ENCODE measurements at places on chromosomes 11 and 22.
A peak's percentile ranks its signal among the peaks of the same experiment; 100 is the strongest.

DNA sequence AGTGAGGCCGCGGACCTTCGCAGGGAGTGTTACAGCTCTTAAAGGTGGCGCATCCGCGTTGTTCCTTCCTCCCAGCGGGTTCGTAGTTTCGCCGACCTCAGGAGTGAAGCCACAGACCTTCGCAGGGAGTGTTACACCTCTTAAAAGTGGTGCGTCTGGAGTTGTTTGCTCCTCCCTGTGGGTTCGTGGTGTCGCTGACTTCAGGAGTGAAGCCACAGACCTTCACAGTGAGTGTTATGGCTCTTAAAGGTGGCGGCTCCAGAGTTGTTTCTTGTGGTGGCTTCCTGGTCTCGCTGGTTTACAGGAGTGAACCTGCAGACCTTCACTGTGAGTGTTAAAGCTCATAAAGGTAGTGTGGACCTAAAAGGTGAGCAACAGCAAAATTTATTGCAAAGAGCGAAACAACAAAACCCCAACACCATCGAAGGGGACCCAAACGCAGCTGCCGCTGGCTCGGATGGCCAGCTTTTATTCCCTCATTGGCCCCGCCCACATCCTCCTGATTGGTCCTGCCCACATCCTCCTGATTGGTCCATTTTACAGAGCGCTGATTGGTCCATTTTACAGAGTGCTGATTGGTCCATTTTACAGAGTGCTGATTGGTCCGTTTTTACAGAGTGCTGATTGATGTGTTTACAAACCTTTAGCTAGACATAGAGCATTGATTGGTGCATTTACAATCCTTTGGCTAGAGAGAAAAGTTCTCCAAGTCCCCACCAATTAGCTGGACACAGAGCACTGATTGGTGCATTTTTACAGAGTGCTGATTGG is 1.2 kb upstream of the TMEM45B start:
- peak; percentile 8 for DNase-seq

DNA sequence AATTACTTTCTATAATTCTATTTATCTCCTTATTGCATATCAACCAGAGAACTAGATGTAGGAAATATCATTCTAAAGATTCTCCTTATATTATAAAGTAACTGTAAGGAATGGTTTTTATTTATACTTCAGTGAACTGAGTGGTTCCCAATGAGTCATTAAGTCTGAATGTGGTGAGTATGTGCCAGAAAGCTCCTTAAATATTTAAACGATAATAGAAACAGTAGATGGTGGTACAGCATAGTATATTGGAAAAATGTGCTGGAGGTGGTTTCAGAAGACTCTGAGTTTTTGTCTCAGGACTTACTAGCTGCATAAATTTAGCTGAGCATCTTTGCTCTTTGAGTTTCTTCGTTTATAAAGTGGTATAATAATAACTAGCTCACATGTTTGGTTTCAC is 653.5 kb downstream of the FAM181B start:
- no peak for DNase-seq

DNA sequence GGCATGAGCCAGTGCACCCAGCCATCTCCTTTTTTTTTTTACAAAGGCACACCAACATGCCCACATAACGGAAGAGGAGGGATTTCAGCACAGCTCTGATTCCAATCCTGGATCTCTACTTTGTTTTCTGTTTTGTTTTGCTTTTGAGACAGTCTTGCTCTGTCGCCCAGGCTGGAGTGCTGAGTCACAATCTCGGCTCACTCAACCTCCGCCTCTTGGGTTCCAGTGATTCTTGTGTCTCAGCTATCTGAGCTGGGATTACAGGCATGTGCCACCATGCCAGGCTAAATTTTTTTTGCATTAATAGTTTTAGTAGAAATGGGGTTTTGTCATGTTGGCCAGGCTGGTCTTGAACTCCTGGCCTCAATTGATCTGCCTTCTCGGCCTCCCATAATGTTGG is 28.1 kb downstream of the VSTM5 start:
- no peak for DNase-seq

DNA sequence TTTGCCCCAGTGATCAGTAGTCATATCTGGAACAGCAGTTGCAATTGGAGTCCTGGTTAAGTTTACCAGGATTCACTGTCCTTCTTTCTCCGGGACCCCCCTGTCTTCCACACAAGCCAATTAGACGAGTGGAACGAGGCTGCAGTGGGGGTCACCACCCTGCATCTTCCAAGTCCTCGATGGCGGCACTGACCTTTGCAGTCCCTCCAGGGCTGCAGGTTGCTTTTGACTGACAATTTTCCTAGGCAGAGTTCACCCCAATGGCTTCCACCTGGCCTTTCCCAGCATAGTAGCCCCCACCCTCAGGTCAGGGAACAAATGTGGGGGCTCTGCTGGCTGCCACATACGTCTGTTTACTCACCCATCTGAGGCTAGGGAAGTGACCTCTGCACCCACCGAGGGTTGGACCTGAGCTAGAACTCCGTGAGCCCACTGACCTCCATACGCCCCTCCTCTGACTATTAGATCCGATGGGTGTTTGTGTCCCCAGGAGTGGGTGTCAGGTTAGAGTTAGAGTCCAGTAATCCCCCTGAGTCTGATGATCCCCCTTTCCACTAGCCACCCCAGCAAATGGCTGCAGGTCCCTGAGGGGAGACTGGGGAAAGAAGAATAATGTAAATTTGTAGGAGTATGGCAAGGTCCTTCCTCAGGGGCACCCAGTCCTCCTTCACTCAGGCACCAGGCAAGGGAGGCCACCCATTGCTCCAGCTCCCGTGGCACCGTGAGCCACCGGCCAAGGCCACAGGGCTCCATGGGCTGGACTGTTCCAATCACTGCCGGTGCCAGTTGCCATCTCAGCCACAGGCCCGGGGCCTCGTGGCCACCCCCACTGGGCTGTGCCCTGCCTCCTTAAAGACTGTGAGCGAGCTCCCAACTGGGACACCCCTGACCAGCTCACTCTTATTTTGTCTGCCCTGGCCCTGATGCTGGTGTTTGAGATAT is 5.5 kb downstream of the C11orf21 start:
- no peak for DNase-seq

- no peak for DNase-seq
These were observed 283.1 kb upstream of the CCDC90B start for GRCh38 chr11:83569134-83569805.

DNA sequence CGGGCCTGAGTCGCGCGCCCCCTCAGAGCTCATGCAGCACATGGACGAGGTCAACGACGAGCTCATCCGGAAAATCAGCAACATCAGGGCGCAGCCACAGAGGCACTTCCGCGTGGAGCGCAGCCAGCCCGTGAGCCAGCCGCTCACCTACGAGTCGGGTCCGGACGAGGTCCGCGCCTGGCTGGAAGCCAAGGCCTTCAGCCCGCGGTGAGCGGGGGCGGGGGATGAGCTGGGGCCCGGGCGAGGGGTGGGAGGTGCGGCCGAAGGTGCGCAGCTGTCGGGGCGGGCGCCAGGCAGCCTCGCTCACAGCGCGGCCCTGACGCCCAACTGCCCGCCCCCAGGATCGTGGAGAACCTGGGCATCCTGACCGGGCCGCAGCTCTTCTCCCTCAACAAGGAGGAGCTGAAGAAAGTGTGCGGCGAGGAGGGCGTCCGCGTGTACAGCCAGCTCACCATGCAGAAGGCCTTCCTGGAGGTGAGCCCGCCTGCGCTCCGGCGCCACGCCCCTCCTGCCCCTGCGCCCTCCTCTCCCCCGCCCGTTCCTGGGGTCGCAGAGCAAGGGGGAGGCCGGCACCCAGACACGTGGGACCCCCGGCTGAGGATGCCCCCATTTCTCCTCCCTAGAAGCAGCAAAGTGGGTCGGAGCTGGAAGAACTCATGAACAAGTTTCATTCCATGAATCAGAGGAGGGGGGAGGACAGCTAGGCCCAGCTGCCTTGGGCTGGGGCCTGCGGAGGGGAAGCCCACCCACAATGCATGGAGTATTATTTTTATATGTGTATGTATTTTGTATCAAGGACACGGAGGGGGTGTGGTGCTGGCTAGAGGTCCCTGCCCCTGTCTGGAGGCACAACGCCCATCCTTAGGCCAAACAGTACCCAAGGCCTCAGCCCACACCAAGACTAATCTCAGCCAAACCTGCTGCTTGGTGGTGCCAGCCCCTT is 20.5 kb downstream of the EPS8L2 start:
- DNase-seq: peak; percentile 34

DNA sequence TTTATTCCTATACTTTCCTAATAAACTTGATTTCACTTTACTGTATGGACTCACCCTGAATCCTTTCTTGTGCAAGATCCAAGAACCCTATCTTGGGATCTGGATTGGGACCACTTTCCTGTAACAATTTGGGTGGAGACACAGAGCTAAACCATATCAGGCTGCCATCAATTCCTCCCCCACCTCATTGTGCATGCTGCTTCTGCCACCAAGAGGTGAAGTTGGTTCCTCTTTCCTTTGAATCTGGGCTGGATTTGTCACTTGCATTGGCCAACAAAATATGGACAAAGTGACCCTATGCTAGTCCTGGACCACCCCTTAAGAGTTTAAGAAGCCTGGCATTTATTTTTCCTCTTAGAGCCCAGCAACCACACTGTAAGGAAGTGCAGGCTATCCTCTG is 39.4 kb upstream of the CEP295 start:
- DNase-seq: no peak

GRCh38 chr11:118605116-118605867 is 2.1 kb upstream of the PHLDB1 start:
- no peak for DNase-seq

DNA sequence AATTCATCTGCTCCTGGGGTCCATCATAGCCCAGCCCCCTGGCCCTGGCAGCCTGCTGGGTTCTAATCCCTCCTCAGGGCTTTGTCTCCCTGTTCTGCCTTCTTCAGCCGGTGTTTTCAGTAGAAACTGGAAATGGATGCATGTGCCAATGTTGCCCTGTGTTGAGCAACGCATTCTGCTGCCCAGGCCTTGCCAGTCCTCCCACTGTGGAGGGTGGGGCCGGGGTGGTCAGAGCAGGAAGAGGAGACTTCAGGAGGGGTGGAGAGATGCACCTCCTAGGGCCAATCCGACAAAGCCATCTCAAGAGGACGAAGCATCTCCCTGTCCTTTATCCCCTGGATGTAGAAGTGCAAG is 27.6 kb upstream of the ZBTB16 start:
- no peak for DNase-seq

- no peak for DNase-seq
These were observed 2.6 kb downstream of the IL18BP start for GRCh38 chr11:72001285-72001684.

DNA sequence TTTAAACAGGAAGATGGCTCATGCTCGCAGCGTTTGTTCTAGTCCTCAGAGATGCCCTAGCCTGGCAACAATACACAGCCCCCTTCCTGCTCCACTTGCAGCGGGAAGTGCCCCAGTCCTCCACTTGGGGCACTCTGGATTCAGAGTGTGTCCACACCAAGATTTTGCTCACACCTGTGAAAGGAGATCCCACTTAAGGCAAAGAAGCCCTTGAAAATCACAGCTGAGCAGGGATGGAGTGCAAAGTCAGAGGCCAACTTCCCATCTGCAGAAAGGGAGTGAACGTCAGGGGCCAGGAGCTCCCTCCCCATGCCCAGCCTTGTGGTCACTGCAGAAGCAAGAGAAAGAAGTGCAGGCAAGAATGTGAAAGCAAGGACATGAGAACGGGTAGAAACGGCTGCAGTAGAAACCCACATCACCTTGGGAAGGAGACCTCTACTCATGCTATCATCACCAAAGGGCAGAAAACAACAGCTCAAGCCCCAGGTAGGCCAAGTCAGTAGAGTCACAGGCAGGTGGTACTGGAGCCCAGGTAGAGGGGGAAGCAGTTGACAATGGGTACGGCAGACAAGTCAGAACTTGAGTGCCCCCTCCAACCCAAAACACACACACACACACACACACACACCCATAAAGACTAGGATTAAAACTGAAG is 157.4 kb downstream of the BUD13 start:
- DNase-seq: no peak

- no peak for DNase-seq
These were observed 170.9 kb upstream of the CTSC start for GRCh38 chr11:88508418-88508758.

- DNase-seq: no peak
These were observed 29.8 kb upstream of the PPP6R3 start for GRCh38 chr11:68430801-68431200.

GRCh38 chr22:22578702-22579424 is 19.8 kb upstream of the PRAME start:
- no peak for DNase-seq

- DNase-seq: no peak
These were observed 34.0 kb downstream of the SLC22A12 start for GRCh38 chr11:64624883-64625481.

DNA sequence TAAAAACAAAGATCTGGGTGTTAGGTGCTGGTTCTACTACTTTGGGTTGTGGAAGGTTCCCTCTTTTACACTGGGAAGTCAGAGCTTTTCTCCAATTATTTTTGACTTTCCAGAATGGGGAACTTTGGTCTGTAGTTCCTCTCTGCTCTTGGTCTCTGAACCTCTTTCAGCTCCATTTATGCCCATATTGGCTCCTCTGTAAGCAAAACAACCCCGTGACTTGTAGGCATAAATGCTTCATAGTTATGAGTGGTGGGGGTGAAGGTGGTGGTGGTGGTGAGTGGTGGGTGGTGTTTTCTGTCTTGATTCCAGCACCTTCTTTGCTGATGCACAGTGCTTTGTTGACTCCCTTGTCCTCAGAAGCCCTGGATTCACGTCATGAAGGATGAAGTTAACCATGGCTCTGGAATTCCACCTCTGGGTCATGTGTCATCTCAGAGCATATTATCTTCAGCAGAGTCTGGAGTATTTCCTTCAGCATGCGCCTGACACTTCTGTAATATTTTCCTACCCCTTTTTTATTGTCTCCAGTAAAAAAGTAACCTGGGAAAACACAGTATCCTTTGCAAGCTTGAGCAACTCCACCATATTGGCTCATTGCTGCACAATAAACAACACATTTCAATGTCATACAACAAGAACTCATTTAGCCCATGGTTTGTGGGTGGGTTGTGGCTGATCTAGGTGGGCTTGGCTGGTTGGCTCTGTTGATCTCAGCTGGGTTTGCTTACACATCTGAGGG is 24.1 kb upstream of the GRK3 start:
- DNase-seq: no peak

- no peak for DNase-seq
These were observed 10.4 kb downstream of the SPTY2D1 start for GRCh38 chr11:18623707-18624106.

DNA sequence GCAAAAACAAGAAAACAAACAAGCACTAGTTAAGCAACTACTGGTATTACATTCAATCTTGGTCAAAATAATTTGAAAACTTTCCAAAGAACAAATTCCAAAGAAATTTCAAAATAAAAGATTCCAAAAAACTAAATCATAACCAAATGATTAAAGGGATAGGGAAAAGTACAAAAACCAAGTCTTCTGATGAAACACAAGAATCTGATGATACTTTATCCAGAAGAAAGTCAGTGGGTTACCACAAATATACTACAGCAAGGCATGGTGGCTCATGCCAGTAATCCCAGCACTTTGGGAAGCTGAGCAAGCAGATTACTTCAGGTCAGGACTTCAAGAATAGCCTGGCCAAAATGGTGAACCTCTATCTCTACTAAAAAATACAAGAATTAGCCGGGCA is 59.1 kb downstream of the NUP98 start:
- no peak for DNase-seq

All from SHP77 (cell line).